Esophagus squamous epithelium (tissue), 5 donors: ENCODE measurements at places on chromosomes 3 and 15. TPM values are rescaled to one million over a fixed set of nuclear protein-coding genes. Genes with fewer than 3 reads are reported as not detected.

Gene ZBTB20
- 12.5 TPM for total RNA-seq

Gene ROBO1
- total RNA-seq, result 37.3 TPM

Gene SEMA7A
- 4.2 TPM for total RNA-seq

GRCh38 chr3:187954516-187954872 is 199.5 kb upstream of the LPP start:
- H3K36me3 ChIP-seq, result no peaks in the 10 kb centered on the region
- peak overlapping the region; percentile 63 for H3K27ac ChIP-seq
- DNase-seq, result no peak
- no peak overlapping the region for H3K4me3 ChIP-seq

GRCh38 chr3:51891242-51892039 is 11.7 kb downstream of the IQCF1 start:
- H3K27me3 ChIP-seq, result no peaks in the 10 kb centered on the region
- no peaks in the 10 kb centered on the region for H3K4me1 ChIP-seq
- DNase-seq, result no peak
- no peak overlapping the region for H3K4me3 ChIP-seq
- no peaks in the 10 kb centered on the region for H3K36me3 ChIP-seq

GRCh38 chr3:49903451-49904424 is at the start of gene MST1R:
Gene MST1R, minus strand, starts transcription at chr3:49903873. Its CDS starts 264 bp downstream, at chr3:49903609.
- peaks cover 48% of the 10 kb centered on the region for H3K4me1 ChIP-seq
- DNase-seq, result peak; percentile 12
- H3K4me3 ChIP-seq, result peak within 1 kb of the TSS; percentile 63
- peak within 1 kb of the TSS; percentile 88 for H3K27ac ChIP-seq

GRCh38 chr3:33636125-33636850 is 81.8 kb downstream of the CLASP2 start:
- no peaks in the 10 kb centered on the region for H3K27me3 ChIP-seq
- no peak overlapping the region for H3K4me3 ChIP-seq
- no peak overlapping the region for H3K27ac ChIP-seq
- DNase-seq, result no peak
- peaks cover 7% of the 10 kb centered on the region for H3K4me1 ChIP-seq
- H3K36me3 ChIP-seq, result no peaks in the 10 kb centered on the region

GRCh38 chr3:37752649-37753025 is 109.0 kb upstream of the CTDSPL start:
- H3K4me1 ChIP-seq, result no peaks in the 10 kb centered on the region
- no peak for DNase-seq
- no peak overlapping the region for H3K27ac ChIP-seq

DNA sequence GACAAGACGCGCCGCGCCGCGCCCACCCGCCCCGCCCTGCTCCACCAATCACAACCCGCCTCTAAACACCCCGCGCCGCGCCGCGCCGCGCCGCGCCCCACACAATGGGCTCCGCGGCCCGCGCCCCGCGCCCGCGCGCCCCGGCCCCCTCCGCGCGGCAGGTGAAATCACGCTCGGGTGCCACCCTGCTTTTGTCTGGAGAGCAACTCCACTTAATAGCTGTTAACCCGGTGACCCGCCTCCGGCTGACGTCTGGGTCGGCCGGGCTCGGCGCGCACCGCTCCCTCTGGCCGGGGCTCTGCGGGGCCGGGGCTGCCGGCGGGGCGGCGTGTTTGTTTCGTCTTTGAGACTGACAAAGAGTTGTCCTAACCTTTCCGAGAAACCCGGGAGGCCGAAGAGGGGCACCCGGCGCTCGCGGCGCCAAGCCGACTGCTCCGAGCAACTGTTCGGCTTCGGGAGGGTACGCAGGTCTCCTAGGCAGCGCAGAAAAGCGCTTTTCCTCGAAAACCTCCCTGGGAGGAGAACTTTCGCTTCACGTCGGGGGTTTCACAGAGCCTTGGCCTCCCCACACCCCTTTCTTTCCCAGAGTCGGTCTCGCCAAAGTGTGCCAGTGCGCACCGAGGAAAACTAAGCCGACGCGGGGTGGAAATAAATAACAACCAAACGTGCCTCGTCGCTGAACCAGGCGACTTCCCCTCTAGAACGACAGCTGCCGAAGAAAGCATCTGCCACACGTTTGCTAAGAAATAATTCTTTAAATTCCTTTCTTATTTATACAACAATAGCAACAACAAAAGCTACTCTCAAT is 518.4 kb downstream of the FOXP1 start:
- H3K27ac ChIP-seq, result peak overlapping the region; percentile 98
- no peaks in the 10 kb centered on the region for H3K27me3 ChIP-seq
- DNase-seq, result no peak
- H3K4me1 ChIP-seq, result peaks cover 50% of the 10 kb centered on the region

DNA sequence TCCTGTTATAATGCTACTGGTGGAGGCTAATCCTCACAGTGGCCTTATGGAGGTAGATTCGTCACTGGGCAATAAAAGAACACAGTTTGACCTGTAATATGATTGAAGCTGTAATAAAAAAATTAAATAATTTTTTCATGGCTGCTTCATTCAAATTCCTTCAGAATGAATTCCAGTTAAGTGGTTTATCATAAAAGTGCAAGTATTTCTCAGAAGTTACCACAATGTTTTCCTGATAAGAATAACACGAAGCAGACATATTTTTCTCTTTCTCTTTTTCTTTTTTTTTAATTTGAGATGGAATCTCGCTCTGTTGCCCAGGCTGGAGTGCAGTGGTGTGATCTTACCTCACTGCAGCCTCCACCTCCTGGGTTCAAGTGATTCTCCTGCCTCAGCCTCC is 15.6 kb downstream of the B4GALT4 start:
- no peaks in the 10 kb centered on the region for H3K4me1 ChIP-seq
- H3K27ac ChIP-seq, result no peak overlapping the region
- no peak overlapping the region for H3K4me3 ChIP-seq
- no peak for DNase-seq

GRCh38 chr3:157103860-157104259 is 56.1 kb downstream of the CCNL1 start:
- H3K36me3 ChIP-seq, result no peaks in the 10 kb centered on the region
- no peaks in the 10 kb centered on the region for H3K27me3 ChIP-seq
- DNase-seq, result no peak
- peak overlapping the region; percentile 52 for H3K27ac ChIP-seq

DNA sequence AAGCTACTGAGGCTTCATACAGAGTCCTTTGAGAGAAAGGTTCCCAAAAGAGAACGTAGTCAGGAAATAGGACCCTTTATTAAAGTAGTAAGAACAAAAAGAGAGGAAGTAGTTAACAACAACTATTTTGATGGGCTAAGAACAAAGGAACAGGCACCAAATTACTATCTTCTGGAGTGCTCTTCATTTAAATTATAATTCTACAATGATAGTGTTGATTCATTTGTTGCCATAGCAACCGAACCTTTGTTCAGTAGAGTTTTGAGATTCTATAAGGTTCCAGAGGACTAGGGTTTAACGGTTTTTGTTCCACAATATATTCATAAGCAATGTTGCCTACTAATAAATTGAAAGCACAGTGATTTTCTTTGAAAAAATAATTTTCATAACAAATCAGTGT is 78.8 kb downstream of the CMSS1 start:
- H3K4me3 ChIP-seq, result no peak overlapping the region
- no peaks in the 10 kb centered on the region for H3K27me3 ChIP-seq
- no peak for DNase-seq
- H3K36me3 ChIP-seq, result no peaks in the 10 kb centered on the region
- peaks cover 8% of the 10 kb centered on the region for H3K4me1 ChIP-seq
- peak overlapping the region; percentile 2 for H3K27ac ChIP-seq

DNA sequence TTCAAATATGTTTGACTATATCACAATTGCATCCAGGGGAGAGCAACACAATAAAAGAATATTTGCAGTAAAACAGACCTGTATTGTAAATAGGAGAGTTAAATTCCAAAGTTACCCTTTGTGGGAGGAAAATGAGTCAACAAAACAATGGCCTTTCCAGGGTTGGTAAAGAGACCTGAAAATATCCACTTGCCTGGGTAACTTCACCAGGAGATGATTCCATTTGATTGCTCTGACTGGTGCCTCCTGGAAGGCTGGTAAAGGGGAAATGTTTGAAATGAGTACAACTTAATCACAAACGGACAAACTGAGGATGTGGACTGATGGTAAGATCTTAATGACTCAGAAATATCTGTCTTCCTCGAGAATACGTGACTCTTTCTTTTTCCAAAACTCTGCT is 43.6 kb upstream of the SRGAP3 start:
- no peaks in the 10 kb centered on the region for H3K36me3 ChIP-seq
- no peak overlapping the region for H3K27ac ChIP-seq
- no peak overlapping the region for H3K4me3 ChIP-seq
- H3K27me3 ChIP-seq, result peaks cover 12% of the 10 kb centered on the region

DNA sequence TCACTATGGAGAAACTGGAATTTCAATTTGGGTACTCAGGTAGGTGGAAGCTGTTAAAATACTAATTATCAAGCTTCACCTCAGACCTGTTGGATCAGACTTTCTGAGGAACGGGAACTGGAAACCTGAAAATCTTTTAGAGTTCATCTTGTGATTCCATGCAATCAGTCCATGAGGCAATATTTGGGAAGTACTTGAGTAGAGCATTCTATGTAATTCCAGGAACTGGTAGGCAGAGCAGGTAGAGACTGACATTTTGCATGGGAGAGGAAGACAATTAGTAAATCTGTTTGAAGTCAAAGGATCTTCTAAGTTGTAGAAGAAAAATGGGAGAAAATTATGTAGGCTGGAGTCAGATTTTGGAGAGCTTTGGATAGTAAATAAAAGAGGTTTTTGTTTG is 43.1 kb downstream of the FGF7 start:
- H3K27ac ChIP-seq, result no peak overlapping the region
- no peak for DNase-seq
- no peaks in the 10 kb centered on the region for H3K27me3 ChIP-seq
- H3K4me3 ChIP-seq, result no peak overlapping the region
- H3K36me3 ChIP-seq, result no peaks in the 10 kb centered on the region
- peaks cover 17% of the 10 kb centered on the region for H3K4me1 ChIP-seq

DNA sequence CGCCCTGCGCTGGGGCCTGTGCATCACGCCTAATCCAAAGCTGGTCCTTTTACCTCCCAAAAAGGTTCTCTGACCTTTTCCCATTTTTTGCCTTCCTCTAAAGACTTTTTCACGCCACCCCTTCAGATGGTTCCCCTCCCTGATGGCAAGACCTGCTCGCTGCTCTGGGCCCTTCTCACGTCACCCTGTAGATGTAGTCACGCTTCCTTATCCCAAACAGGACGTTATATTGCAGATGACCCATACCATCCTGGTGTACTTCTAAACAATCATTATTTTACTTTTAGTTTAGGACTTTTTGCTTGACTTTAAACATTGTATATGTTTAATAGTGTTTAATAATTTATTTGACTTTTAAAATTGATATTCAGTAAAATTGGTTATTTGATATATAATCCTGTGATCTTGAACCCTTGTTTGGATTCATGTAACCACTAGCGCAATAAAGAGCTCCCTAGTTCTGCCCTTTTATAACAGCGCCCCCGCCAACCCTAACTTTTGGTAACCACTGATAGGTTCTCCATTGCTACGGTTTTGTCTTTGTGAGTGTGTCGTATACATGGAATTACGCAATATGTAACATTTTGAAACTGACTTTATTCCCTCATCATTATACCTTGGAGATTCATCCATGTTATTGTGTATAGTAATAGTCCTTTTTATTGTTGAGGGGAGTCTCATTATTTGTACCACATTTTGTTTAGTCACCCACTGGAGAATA is 159.0 kb upstream of the CHRNA7 start:
- peak overlapping the region; percentile 91 for H3K4me3 ChIP-seq
- no peak for DNase-seq
- H3K4me1 ChIP-seq, result peaks cover 6% of the 10 kb centered on the region
- H3K27me3 ChIP-seq, result no peaks in the 10 kb centered on the region
- no peaks in the 10 kb centered on the region for H3K36me3 ChIP-seq

GRCh38 chr3:78580681-78581080 is 1187.1 kb downstream of the ROBO1 start:
- H3K36me3 ChIP-seq, result no peaks in the 10 kb centered on the region
- DNase-seq, result no peak
- H3K27ac ChIP-seq, result no peak overlapping the region
- H3K27me3 ChIP-seq, result no peaks in the 10 kb centered on the region
- H3K4me1 ChIP-seq, result no peaks in the 10 kb centered on the region

DNA sequence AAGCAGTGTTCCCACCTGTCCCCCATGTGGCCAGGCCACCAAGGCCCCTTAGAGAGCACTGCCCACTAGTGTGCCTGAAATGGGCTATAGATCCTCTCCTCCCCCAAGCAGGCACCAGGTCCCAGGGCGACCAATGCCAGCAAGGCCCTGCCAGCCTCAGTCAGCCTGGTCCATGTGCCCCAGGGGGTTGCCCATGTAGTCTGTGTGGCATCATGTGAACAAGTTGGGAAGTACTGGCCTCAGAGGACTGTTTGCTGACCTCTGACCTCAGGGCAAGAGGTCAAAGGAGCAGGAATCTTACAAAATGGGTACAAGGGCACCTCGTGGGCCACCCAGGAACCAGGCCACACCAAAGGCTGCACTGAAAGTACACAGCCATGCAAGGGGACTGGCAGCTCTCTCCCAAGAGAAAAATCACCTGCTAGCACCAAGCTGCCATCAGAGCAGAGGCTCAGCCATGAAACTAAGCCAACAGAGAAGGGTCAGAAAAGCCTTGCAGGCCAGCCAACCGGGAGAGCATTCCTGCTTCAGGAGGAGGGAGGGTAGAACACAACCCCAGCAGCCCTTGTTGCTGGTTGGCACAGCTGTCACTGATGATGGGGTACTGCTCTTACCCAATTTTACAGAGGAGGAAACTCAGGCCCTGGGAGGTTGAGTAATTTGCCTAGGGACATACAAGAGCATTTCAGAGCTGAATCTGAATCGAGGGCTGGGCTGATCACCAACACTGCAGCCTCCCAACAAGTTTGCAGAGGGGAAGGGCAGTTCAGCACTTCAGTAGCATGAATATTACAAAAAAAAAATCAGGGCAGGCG is 5.2 kb upstream of the FURIN start:
- H3K4me1 ChIP-seq, result peaks cover 42% of the 10 kb centered on the region
- no peak for DNase-seq
- no peaks in the 10 kb centered on the region for H3K36me3 ChIP-seq
- no peak overlapping the region for H3K27ac ChIP-seq
- no peak overlapping the region for H3K4me3 ChIP-seq

- no peaks in the 10 kb centered on the region for H3K36me3 ChIP-seq
- no peak overlapping the region for H3K27ac ChIP-seq
- no peaks in the 10 kb centered on the region for H3K4me1 ChIP-seq
- DNase-seq, result no peak
- no peaks in the 10 kb centered on the region for H3K27me3 ChIP-seq
Observed at GRCh38 chr3:17116007-17116600, 231.3 kb downstream of the PLCL2 start.

DNA sequence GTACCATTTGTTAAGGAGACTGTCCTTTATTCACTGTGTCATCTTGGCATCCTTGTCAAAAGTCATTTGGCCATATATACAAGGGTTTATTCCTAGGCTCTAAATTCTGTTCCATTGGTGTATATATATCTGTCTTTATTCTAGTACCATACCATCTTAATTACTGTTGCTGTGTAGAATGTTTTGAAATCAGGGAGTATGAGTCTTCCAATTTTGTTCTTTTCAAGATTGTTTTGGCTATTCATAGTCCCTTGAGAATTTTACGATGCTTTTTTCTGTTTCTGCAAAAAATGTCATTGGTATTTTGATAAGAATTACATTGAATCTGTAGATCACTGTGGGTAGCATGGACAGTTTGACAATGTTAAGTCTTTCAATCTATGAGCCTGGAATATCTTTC is 28.7 kb downstream of the PFN2 start:
- H3K36me3 ChIP-seq, result no peaks in the 10 kb centered on the region
